Sciatic nerve (tissue), 2 donors: ENCODE measurements at places on chromosomes 6 and 20. TPM values are rescaled to one million over a fixed set of nuclear protein-coding genes. Genes with fewer than 3 reads are reported as not detected.

DNA sequence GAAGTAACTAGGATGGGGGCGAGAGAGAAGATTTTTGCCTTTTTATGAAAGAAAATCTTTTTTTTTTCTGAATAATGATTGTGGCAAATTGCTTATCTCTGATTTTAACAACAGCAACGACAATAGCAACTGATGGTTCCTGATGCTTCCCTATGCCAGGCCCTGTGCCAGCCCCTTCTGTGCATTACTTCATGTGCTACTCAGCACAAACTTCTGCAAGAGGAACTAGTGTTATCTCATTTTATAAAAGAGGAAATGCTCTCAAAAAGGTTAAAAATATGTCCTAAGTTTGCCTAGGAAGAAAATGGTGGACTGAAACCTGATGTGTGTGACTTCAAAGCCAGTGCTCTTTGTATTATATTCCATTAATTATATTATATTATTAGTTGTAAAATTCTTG, 74.0 kb upstream of the RALGAPA2 start:
- DNase-seq: no peak

GRCh38 chr6:1665214-1665613, 55.5 kb downstream of the FOXC1 start:
- no peak for DNase-seq

GRCh38 chr6:159760602-159761057, 1.2 kb upstream of the ACAT2 start:
- no peak for DNase-seq

GRCh38 chr20:51512645-51513044, 29.9 kb downstream of the NFATC2 start:
- DNase-seq: no peak

- DNase-seq: no peak
Measured at GRCh38 chr6:11214084-11214833, 18.2 kb downstream of the NEDD9 start.

- no peak for DNase-seq
Measured at GRCh38 chr20:51710361-51710894, 57.8 kb downstream of the ATP9A start.

DNA sequence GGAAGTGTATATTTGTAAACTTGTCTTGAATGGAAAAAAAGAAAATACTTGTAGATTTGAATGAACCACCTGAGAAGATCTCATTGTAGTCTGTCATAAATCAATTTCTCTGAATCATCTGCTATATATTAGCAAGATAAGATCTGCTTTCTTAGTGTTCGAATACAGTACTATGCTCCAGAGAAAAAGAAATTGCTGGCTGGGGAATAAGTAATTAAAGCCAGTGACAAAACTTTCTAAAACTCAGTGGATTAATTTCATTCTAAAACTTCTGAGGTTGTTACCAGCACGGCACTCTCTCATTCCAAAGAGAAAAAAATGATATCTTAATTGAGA, 22.4 kb upstream of the MROH8 start:
- no peak for DNase-seq

GRCh38 chr6:110468731-110469130, 7.7 kb downstream of the SLC22A16 start:
- no peak for DNase-seq

DNA sequence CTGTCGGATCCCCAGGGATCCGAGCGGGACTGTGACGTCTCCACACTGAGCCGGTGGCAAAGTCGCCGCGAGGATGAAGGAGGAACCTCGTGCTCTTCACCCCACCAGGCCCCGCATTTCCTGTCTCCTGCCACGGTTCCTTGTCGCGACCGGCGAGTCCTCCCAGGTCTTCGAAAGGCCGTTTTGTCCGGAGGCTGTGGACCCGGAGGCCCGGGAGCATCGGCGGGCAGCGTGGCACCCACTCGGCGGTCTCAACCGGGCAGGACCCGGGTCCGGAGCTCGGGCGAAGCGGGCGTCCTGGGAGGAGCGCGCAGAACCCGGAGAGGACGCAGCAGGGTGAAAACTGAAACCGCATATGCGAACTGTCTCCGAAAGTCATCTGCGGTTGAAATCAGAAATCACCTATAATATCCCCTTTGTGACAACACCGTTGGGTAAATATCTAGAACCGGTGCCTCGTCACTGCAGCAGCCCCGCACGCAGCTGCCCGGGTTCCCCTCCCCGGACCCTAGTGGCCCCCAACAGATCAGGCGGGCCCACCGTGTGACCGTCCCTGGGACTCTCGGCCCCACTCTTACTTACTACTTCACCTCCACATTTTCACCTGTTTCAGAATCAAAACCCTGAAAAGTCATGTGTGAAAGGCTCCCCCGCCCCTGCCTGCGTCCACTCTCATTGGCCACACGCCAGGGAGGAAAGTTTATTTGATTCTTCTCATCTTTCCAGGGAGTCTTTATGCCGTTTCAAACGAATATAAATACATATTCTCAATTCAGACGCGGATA, 3.1 kb upstream of the ULBP2 start:
- DNase-seq: no peak

DNA sequence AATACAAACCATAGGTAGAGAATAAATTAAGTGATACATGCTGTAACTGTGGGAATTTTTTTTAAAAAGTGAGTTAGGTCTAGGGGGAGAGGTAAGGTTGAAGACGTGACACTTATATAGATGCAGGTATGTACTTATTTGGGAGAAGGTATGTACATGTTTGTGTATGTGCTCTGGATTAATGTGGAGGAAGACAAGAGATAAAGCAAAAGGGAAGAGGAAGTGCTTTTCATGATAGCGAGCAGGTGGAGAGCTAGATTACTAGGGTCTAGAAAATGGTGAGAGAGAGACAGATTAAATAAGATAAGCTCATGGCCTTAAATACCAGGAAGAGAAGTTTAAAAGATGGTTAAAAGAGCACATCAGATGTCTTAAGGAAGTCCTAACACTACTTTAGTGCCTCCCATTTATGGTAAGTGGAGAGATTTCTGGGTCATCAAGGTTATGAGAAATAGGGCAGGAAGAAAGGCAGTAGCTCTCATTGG, 92.5 kb downstream of the MAN1A1 start:
- DNase-seq: no peak

The TENT5A gene
- total RNA-seq: 24.2 TPM

The ADGB gene
- total RNA-seq: 0.31 TPM

The CLPSL2 gene
- not detected for total RNA-seq

The TRAPPC3L gene
- 0.22 TPM for total RNA-seq

The OR12D3 gene
- not detected for total RNA-seq

The VSX1 gene
- not detected for total RNA-seq

The DACT2 gene
- 1.9 TPM for total RNA-seq

The SRSF12 gene
- total RNA-seq: 2.0 TPM

The PAK5 gene
- total RNA-seq: 0.18 TPM

The TRIM15 gene
- total RNA-seq: not detected

The OR2B6 gene
- total RNA-seq: not detected

The NR2E1 gene
- total RNA-seq: not detected
